ENCODE measurements at places on chromosomes 1 and 21. TPM values are rescaled to one million over a fixed set of nuclear protein-coding genes. Genes with fewer than 3 reads are reported as not detected.

DNA sequence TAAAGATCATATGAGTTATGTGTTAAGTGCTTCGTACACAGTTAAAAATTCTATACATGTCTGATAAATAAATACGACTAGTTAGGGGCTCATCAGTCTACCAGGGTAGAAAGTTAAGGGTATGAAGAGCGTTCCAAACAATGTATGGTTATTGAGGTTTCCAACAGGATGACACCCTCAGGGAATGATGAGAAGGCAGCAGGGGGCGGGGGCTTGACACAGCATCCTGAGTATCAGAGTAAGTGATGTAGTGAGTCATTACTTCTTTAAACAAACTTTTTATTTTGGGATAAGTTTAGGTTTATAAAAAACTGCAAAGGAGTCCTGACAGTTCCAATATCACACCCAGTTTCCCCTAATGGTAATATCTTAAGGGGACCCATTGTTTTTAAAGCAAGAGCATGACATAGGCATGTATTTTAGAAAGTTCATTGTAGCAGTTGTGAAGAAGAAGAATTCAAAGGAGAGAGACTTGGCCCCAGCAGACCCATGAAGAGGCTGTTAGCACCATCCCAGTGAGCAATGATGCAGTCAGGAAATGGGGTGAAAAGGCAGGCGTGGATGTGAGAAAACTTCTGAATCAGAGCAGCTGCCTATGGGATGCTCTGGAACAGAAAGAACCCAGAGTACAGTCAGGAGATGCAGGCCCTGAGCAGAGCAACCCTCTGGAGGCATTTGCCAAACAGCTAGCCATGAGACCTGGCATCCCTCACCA is 15.0 kb upstream of the PSMB2 start:
- no peaks in the 10 kb centered on the region for H3K36me3 ChIP-seq
- H3K4me1 ChIP-seq: no peaks in the 10 kb centered on the region
- DNase-seq: no peak
- no peaks in the 10 kb centered on the region for H3K27me3 ChIP-seq
- H3K4me3 ChIP-seq: no peak overlapping the region
- H3K27ac ChIP-seq: no peak overlapping the region

FBXO42 gene
- 42.6 TPM for total RNA-seq

- no peak for DNase-seq
- no peak overlapping the region for H3K27ac ChIP-seq
- peaks cover 4% of the 10 kb centered on the region for H3K27me3 ChIP-seq
- H3K36me3 ChIP-seq: no peaks in the 10 kb centered on the region
- no peak overlapping the region for H3K4me3 ChIP-seq
These were observed 2.9 kb downstream of the BLACAT1 start for GRCh38 chr1:205452933-205453332.

- no peaks in the 10 kb centered on the region for H3K27me3 ChIP-seq
- H3K4me1 ChIP-seq: no peaks in the 10 kb centered on the region
- H3K36me3 ChIP-seq: no peaks in the 10 kb centered on the region
- H3K4me3 ChIP-seq: peak overlapping the region; percentile 64
- no peak for DNase-seq
These were observed 3.7 kb downstream of the MATN1 start for GRCh38 chr1:30719406-30720270.

Measured in tibial nerve (tissue), 4 donors.